Sigmoid colon (tissue), 7 donors: ENCODE measurements at places on chromosomes 16 and 17. TPM values are rescaled to one million over a fixed set of nuclear protein-coding genes. Genes with fewer than 3 reads are reported as not detected.

MINK1 gene
- total RNA-seq, result 43.8 TPM

TPSB2 gene
- 13.3 TPM for total RNA-seq

FNDC8 gene
- total RNA-seq, result not detected

RRAD gene
- 10.9 TPM for total RNA-seq

BCAS3 gene
- total RNA-seq, result 38.5 TPM

G6PC1 gene
- total RNA-seq, result not detected

CCDC144A gene
- total RNA-seq, result 10.5 TPM

ZNF423 gene
- total RNA-seq, result 3.6 TPM

FOXO3B gene
- 8.9 TPM for total RNA-seq

TRIM16 gene
- total RNA-seq, result 22.5 TPM

FSCN2 gene
- total RNA-seq, result not detected

NOMO2 gene
- 52.5 TPM for total RNA-seq

ZNF747 gene
- 15.5 TPM for total RNA-seq

NPIPA8 gene
- 72.4 TPM for total RNA-seq

CPNE2 gene
- total RNA-seq, result 59.9 TPM

KCNH4 gene
- not detected for total RNA-seq

FOXJ1 gene
- total RNA-seq, result not detected

CBFA2T3 gene
- 2.5 TPM for total RNA-seq

NACA2 gene
- total RNA-seq, result not detected

CIBAR2 gene
- total RNA-seq, result not detected

SDR42E2 gene
- total RNA-seq, result not detected

PTGES3L gene
- total RNA-seq, result 9.4 TPM

KRT23 gene
- not detected for total RNA-seq

NEK8 gene
- 1.1 TPM for total RNA-seq

CETP gene
- not detected for total RNA-seq

DDX52 gene
- total RNA-seq, result 18.8 TPM

GPR139 gene
- total RNA-seq, result not detected

NUFIP2 gene
- 30.7 TPM for total RNA-seq

TMIGD1 gene
- not detected for total RNA-seq

FN3KRP gene
- total RNA-seq, result 8.1 TPM

TPSD1 gene
- 5.3 TPM for total RNA-seq

SOST gene
- total RNA-seq, result not detected
